HT1080 (cell line): ENCODE measurements at places on chromosomes 3 and 15.

GRCh38 chr3:9553021-9553947 is at the start of gene LHFPL4:
Gene LHFPL4 (minus strand): TSS chr3:9553822. CDS start chr3:9552679, 1,143 bp downstream.
- no peak for DNase-seq

GRCh38 chr3:156181509-156181908 is 61.1 kb downstream of the KCNAB1 start:
- DNase-seq: peak; percentile 88

GRCh38 chr3:172751175-172751704 is 714 bp downstream of the ECT2 start:
- DNase-seq: no peak

DNA sequence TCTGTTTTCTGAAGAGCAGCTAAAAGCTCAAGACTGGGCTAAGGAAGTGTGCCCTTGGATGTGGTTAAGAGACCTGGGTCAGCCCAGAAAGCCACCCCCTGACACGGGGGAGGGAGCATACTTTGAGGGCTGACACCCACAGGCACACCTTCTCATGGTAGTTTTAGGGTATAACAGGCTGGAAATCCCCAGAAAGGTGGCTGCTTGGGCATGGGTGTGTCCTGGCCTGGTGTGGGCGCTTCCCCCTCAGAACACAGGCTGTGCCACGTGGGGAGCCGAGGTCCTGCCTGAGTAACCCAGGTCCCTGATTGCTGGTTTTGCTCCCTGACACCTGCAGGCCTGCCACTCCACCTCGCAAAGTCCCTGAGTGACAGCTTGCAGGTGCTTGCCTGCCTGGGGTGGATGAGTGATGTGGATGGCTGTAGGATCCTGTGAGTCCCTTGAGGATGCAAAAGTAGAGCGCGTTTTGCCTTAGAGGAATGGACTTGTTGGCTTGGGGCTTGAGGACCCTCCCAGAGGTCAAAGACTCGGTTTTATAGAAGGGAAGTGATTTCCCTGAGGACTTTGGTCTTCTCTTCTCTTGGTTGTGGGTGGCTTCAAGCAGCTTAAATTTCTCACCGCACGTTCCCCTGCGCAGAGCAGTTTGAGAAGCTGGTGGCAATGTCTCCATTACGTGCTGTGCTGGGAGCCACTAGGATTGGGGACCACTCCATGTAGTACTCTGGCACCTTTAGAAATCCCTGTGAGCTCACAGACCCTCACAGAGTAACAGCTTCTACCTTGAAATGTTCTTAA is 94.4 kb downstream of the DNASE1L3 start:
- DNase-seq: no peak

DNA sequence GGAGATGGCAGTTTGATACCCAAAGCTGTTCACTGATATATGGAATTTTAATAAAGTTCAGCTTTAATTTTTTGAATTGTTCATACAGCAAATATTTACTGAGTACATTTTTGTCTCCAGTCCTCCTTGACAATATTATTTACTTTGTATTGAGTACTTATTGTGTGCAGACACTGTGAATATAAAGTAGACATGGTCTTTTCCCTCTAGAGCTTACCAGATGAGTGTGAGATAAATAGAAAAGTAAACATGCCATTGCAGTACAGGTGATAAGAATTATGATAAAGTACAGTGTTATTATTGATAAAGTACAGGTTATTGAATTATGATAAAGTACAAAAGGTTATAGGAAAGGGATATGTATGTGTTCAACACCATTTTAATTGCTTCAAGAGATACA is 2.1 kb downstream of the UBA5 start:
- no peak for DNase-seq

DNA sequence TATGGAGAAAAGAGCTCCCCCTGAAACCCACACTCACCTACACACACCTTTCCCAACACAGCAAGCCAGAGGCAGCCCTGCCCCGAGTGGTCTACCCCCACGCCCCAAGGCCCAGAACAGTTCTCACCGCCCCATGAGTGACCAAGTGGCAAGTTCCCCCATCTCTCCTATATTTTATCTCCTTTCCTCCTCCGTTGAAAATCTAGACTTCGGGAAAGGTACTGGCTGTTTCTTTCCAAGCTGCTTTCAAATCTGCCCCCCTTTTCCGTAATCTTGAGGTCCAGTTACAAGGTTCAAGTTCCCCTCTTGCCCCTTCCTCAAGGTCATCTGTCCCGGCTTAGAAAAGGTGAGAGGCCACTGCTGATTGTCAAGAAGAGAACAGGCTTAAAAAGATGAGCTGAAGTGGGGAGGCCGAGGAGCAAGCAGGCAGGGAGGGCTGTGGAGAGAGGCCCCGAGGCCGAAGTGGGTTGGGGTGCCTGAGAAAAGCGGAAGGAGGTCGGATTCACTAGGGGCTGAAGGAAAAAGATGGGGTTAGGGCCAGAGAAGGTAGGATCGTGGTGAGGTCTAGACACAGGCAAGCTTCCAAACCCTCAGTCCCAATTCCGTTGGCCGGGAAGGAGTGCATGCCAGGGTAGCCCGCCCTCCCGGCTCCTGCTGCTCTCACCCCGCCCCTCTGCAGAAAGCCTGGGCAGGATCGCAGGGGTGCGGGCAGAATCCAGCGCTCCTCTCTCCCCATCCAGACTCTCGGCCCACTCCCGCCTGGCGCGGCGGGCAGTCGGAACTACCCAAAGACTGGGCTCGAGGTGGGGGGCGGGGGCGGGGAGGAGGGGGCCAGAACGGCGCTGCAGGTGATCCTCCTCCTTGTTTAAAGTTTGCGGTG is 1.7 kb downstream of the SEMA5B start:
- no peak for DNase-seq

GRCh38 chr3:162441716-162442115 is 945.1 kb downstream of the OTOL1 start:
- no peak for DNase-seq

DNA sequence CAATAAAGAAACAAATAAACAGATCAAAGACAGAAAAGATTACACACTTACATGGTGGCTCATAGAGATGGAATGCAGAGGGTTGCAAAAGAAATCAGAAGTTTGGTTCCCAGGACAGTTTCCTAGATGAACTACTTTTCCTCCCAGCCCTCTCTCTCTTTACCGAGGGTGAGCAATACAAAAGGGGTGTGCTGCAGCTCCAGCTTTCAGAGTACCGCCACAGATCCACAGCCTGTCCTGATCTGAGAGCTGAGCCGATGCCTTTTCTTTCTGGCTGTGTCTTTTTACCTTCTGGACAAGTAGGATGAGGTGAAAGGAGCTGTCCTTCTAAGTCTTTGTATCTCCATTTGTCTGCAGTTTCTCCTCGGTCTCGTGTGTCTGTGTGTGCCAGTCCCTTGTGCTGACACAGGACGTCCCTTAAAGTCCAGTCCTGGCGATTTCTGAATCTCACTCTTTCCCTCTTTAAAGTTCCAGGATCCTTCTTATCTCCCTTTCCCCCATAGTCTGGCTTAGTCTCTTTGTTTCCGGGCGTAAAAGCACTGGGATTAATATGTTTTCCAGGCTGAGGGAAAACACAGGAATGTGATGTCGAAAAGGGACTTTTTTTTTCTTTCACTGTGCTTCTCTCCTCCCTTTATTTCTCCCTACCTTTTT is 540 bp downstream of the CCDC80 start:
- peak; percentile 79 for DNase-seq

GRCh38 chr15:56467616-56468015 is 2.7 kb upstream of the MNS1 start:
- no peak for DNase-seq

DNA sequence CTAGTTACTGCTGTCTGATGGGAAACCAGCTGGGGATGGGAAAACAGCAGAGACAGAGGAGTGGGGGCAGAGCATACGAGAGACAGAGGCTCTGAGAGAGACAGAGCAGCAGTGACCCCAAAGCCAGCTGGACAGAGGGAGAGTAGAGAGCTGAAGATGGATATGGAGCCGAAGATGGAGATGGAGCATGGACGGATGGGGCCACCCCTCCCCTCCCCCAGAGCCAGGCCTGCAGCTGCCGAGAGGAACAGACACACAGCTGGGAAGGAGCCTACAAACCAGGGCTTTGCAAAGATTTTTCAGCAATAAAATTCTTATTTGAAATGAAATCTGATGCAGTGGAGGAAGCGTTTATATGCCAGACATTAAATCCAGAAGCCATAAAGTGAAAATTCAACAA is 167.6 kb upstream of the LINGO1 start:
- DNase-seq: no peak

DNA sequence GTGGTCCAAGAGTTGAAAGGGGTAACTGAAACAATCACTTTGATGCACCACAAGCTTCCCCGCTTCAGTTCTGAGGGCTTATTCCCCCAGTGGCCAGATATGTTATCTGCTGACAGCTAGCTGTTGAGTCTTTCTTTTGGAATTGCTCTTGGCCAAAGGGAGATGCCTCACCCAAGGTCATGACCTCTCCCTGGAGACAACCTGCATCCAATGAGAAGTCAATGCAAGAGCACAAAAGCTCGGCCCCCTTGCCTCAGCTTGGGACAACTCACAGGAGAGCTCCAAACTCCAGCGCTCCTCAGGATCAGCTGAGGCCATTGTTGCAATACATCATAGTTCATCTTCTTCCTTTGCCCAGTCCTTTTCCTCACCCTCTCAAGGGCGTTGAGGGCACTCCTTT is 31.0 kb upstream of the THBS1 start:
- no peak for DNase-seq

- no peak for DNase-seq
Measured at GRCh38 chr15:57595011-57595866, 3.5 kb downstream of the MYZAP start.

DNA sequence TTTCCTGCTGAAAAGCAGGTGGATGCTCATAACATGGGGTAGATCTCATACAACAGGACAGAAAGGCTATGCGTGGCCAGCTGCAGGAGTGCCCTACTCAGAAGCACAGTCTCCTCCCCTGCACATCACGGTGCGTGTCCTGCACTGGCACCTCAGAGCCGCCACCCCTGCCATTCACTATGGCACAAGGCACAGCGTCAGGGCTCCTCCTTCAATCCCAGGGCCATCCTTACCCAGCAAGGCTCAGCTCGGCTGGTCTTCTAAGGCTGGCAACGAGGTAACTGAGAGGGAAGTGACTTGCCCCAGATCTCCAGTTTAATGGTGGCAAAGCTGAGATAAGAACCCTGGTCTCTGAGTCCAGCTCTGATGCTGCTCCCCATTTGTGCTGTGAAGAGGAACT is 97.1 kb downstream of the CPN2 start:
- no peak for DNase-seq

DNA sequence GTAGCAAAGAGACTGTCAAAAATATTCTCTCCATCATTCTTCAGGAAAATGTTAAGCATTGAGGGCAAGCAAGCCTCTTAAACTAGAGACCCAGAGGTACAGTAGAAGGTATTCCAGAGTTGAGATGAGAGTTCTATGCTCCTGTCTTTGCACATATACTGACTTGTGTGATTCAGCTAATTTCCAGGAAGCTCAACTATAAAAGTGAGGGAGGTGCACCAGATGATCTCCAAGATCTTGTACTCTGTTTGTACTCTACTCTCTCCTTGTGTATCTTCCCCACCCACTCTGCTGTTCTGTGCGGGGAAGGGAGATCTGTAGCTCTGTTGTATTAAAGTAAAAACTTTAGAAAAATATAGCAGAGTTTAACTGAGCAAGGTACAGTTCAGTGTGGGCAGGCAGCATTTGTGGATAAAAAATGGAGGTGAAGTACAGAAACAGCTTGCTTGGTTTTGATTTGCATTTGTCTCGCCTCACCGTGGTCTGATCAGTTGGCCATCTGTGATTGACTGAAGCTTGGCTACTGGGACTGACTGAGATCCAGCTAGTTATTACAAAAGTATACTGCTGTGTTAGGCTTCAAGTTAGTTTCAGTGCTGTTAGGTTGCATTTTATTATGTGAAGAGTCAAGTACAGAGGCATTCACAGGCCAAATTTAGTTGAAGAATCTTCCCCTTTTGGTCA is 463.1 kb upstream of the GOLIM4 start:
- no peak for DNase-seq

DNA sequence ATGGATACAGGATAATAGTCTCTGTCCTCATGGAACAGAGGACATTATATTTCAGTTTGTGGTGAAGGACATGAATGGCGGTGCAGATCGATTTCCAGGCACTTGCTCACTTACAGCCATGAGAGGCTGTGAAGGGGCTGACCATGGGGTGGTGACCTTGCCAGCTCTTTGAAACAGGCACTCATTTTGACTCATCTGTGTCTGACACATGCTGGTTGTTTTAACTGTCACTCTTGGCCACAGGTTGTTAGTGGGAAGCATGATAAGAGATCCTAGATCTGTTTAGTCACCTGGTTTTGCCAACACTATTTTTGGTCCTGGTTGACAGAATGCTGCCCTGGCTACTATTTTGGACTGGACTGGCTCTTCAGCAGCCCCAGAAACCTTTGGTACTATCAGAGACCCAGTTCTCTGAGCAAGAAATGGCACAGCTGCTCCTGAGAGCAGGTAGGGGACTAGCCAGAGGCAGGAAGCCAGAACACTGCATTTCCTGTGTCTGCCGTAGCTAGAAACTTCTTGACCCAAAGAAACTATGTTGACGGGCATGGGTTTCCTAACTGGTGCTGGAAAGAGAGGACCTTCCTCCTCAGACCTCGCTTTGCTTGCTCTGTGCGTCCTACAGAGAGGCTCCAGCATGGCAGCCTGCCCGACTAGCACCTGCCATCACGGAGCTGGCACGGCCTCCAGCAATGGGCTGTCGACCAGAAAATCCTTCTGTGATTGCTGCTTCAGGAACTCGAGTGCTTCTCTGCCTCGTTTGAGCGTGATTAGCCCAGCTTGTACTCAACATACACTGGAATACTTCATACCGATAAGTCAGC is 6.3 kb downstream of the PXYLP1 start:
- DNase-seq: peak; percentile 51

GRCh38 chr3:133792171-133792763 is 13.3 kb upstream of the SRPRB start:
- DNase-seq: no peak

- DNase-seq: no peak
Measured at GRCh38 chr3:25015599-25015998, 412.5 kb upstream of the RARB start.

GRCh38 chr3:179958759-179959158 is 78.0 kb downstream of the PEX5L start:
- no peak for DNase-seq

- DNase-seq: no peak
Measured at GRCh38 chr15:94056314-94056713, 175.0 kb upstream of the MCTP2 start.

GRCh38 chr15:63848879-63849551 is 15.3 kb upstream of the HERC1 start:
- DNase-seq: no peak

- no peak for DNase-seq
Measured at GRCh38 chr3:78951342-78951945, 816.4 kb downstream of the ROBO1 start.

DNA sequence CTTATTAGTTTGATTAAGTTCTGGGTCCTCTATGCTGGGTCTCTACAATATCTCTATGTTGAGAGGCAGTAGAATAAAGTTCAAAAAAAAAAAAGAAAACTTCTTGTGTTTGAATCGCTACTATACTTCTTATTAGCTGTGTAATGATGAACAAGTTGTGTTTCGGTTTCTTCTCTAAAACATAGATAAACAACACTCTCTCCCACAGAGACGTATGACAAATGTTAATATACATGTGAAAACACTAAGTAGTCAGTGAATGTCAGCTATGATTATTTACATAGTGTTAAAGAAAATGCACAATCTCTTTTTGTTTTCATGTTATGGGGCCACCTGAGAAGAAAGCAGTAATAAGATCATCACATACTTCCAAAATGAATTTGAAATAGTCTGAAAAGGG is 45.3 kb downstream of the ACAP2 start:
- DNase-seq: no peak
